H9 (cell line): ENCODE measurements at places on chromosomes 4 and X. TPM values are rescaled to one million over a fixed set of nuclear protein-coding genes. Genes with fewer than 3 reads are reported as not detected.

- no peak for DNase-seq
Observed at GRCh38 chr4:76803522-76803921, 94.4 kb downstream of the SOWAHB start.

DNA sequence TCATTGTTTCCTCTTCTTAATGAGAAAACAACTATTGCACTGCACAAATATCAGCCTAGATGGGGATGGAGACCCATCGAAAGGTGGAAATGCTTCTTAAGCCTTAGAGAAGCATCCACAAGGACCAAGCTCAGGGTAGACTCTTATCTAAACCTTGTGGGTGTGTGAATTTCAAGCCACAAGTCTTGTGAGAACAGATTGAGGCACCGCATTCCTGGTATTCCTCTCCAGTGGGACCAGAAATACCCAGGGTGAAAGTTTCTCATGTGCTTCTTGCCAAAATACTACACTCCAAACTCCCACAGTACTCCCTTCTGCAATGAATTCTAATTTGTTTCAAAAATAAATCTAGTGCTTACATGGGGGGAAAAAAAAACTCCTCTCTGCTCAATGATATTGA, 375.6 kb downstream of the PDGFC start:
- DNase-seq: no peak

DNA sequence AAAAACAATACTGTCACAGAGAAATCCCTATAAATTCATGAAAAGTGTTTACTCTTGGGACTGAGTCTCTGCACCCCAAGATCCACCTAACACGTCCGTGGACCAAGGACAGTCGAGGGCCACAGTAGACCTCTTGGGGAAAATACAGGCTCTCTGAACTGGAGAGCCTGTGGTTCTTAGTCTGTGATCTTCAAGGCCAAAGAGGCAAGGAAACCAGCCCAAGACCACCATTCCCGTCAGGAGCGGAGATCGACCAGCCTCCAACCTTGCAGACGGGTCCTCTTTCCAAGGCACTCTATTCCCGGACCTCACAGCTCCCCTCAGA, 1.6 kb upstream of the APBB2 start:
- no peak for DNase-seq

DNA sequence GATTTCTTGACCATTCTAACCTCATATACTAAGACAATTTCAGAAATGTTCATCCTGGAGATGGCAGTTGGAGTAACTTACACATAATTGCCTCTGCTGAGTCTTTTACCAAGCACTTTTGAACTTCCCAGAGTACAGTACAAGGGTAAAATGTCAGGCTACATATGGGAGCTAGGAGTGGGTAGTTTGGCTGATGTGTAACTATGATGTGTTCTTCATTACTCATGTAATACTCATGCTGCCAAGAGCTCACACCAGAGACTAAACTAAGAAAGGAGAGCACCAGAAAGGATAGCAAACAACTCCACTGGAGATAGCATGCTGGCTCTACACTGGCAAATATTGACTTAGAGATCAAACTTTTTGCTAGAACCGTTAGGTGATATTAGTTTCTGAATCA, 194.0 kb downstream of the PDGFRA start:
- DNase-seq: no peak

GRCh38 chrX:129748305-129748704, 9.5 kb downstream of the XPNPEP2 start:
- no peak for DNase-seq

DNA sequence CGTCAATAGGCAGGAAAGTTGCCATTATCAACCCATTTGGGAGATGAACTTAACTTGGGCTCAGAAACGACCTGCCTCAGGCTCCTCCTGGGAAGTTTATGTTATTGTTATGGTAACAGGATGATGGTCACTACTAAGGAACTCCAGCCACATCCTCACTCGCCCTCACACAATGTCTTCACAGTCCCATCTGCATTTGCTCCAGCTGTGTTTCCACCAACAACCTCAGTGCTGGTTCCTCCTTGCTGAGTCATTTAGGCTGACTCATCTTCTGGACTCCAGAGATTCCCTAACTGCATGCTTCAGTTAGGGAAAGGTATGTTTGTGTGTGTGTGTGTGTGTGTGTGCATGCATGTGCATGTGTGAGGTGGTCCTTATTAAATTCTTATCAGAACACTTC, 293.4 kb upstream of the BOD1L1 start:
- peak; percentile 73 for DNase-seq

DNA sequence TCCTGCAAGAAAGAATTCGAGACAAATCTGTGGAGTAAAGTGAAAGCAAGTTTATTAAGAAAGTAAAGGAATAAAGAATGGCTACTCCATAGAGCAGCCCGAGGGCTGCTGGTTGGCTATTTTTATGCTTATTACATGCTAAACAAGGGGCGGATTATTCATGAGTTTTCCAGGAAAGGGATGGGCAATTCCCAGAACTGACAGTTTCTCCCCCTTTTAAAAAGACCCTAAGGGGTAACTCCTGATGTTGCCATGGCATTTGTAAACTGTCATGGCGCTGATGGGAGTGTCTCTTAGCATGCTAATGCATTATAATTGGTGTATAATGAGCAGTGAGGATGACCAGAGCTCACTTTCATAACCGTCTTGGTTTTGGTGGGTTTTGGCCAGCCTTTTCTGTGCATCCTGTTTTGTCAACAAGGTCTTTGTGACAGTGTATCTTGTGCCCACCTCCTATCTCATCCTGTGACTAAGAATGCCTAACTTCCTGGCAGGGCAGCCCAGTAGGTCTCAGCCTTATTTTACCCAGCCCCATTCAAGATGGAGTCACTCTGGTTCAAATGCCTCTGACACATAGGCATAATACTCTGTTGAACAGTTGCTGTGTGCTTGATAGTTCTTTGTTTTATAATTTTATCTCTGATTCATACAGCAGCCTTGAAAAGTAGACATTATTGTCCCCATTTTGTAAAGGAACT, 25.8 kb downstream of the GAB1 start:
- no peak for DNase-seq

The NEK1 gene
- 12.3 and 12.6 TPM in 2 replicates for total RNA-seq

- no peak for DNase-seq
Observed at GRCh38 chr4:155403886-155404285, 27.1 kb upstream of the MAP9 start.

- DNase-seq: no peak
Observed at GRCh38 chrX:11890836-11891514, 132.9 kb downstream of the MSL3 start.

The GDPD2 gene
- 13.9 and 14.1 TPM in 2 replicates for total RNA-seq

The DIAPH2 gene
- total RNA-seq: 45.1 and 45.4 TPM in 2 replicates

- no peak for DNase-seq
Observed at GRCh38 chr4:150212927-150213326, 134.7 kb downstream of the DCLK2 start.

DNA sequence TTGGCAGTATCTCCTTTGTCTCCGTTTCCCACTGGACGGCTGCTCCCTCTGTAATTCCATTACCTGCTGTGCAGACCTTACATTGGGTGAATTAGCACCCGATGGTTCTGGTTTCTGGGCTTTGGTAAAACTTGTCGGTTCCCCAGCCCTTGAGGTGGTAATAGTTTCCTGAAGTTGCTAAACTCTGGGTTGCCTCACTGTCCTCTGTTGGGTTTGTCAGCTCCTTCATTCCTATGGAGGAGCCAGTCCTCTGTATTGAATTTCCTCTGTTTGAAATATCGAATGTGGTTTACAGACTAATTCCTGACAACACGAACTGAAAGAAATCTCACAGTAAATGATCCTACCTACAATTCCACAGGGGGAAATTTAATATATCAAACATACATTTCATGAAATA, 591.3 kb upstream of the FTHL17 start:
- no peak for DNase-seq

The PAQR3 gene
- 23.9 and 26.3 TPM in 2 replicates for total RNA-seq

DNA sequence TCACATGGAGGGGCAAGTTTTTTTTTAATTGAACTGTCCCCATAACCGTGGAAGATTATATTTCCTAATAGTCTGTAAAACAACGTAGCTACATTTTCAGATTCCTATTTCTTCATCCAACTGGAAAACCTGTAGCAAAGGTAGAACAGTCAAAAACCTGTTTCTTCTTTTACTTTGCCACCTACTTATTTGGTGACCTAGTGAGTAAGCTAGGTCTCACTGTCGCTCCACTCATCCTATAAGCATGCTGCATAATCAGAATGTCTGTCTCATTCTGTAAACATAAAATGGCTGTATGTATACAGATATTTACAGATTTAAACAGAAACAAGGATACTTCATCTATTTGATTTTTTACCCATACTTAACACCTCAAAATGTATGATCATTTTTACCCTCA, 20.4 kb downstream of the MAML3 start:
- DNase-seq: no peak

The MRFAP1L1 gene
- total RNA-seq: 57.7 and 60.3 TPM in 2 replicates

DNA sequence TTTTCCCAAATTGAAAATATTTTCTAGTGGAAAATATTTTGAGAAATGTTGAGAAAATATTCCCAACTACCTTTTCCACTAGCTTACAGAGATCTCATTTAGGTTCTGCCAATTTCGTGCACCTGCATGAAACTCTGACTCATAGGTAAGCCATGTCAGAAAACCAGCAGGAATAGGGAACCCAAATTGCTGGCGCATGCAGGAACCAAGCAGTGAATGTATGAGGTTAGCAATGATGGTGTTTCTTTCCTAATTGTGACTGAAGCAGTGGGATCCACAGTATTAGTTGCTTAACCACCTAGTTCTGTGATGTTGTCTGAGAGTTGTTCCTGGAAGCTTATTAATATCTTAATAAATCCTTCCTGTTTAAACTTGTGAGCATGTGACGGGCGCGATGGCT, 381.0 kb upstream of the TRAM1L1 start:
- peak; percentile 41 for DNase-seq

The PROM1 gene
- 95.0 and 98.3 TPM in 2 replicates for total RNA-seq

DNA sequence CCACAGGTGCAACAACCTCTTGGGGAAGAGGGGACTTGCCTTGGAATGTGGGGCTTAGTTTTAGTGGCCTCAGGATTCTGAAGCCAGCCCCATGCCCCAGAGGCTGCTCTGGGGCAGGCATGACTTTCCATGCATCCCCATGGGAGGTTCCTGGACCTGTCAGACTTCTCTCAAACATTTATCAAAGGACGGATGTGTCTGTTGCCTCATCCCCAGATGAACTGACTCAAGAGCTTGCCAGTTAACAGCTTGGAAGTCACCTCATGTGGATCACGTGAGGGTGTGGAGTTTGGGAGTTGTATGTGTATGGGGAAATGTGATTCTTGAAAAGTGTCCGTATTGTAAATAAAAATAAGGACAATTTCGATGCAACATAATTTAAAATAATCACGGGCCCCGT, 341.5 kb downstream of the ARHGAP10 start:
- DNase-seq: no peak

The QDPR gene
- total RNA-seq: 23.5 and 24.4 TPM in 2 replicates

The STBD1 gene
- 1.1 TPM in 2 replicates for total RNA-seq

DNA sequence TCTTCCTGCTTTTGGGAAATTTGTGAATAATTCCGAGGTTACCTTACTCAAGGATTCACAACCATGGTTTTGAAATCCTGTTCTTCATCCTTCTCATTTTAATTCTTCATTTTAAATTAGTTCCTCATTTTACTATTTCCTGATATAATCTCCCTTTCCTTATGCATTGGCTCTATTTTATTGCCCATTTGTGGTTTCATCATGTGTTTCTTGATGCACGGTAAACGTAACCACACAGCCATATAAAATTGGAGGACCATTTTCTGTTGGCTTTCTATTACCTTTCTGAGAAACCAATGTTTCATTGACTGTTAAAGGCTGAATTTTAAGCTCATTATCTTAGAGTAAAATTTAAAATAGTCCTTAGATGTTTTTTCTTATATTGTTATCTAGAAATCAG, 100.3 kb upstream of the NDST4 start:
- DNase-seq: no peak

DNA sequence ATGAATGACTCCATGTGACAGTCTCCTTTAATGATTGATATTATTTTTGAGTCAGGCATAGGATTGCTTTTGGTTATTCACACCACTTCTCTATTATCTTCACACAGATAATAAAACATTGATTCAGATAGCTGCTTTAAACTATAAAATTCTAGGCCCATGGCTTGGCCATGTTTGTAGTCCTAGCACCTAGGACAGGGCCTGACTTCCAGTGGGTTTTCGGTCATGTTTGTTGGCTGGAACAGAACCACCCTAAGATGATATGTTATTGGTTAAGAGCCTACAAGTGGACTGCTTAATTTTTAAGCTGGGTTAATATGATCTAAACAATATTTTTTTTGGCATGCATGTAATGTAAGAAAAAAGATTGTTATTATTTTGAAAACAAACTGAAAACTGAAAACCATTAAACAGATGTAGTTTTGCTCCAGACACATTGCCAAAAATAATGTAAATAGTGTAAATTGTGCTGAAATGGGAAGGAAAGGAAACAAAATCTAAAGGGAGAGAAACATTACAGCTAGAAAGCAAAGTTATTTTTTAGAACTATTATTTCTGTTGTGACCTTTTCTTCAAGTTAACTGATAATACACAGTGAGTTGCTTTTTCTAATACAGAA, 98.0 kb downstream of the FRAS1 start:
- DNase-seq: no peak

- DNase-seq: no peak
Observed at GRCh38 chrX:57951666-57952319, 41.5 kb upstream of the ZXDA start.

DNA sequence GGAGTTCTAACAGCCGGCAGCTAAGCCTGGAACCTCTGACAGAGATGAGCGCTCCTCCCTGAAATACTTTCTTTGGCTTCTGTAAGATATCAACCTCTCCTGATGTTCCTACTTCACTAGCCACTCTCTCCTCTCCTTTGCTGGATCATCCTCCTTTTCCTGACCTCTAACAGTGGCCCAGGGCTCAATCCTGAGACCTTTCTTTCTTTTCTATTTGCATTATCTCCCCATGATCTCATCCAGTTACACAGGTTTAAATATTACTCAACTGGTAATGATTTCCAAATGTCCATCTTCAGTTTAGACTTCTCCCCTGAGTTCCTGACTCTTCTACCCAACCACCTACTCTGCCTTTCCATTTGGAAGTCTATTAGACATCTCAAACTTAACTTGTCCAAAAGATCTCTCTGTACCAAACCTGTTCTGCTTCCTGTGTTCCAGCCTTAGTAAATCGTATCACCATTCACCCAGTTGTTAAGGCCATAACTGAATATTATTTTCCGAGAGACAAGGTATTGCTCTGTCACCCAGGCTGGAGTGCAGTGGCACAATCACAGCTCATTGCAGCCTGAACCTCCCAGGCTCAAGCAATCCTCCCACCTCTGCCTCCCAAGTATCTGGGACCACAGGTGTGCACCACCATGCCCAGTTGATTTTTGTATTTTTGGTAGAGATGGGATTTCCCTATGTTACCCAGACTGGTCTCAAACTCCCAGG, 41.1 kb downstream of the RFC1 start:
- DNase-seq: no peak

GRCh38 chr4:144754562-144755410, 108.8 kb downstream of the HHIP start:
- DNase-seq: peak; percentile 34

DNA sequence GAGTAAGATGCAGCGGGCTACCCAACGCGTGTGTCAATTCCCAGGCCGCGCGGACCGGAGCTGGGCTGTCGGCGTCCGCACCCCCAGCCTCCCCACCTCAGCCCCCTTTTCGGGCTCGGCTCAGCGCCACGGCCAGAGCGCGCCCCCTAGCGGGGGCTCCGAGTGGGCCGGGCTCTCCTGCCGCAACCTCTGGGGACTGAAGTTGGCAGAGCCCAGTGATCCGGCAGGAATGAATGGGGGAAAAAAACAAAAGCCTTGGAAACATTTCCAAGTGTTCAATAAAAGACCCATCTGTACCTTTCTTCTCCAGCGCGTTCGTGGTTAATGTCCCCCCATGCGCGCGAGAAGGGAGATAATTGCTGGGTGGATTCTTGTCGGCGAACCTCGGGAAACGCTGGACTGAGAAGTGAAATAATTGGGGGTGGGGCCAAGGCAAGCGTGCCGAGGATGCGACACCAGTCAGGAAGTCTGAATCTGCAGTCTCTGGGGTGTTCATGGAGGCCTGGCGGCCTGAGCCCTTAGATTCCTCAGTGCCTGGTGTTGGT, 5.2 kb upstream of the ARX start:
- peak; percentile 83 for DNase-seq
